ENCODE measurements at places on chromosomes 12 and 14.

GRCh38 chr14:71486279-71486678 lies 445.9 kb upstream of the RGS6 start:
- DNase-seq: no peak

GRCh38 chr14:68279777-68280233 lies 460.2 kb downstream of the RAD51B start:
- no peak for DNase-seq

- peak; percentile 88 for DNase-seq
These were observed 1.8 kb downstream of the MARCHF9 start for GRCh38 chr12:57756406-57757341.

DNA sequence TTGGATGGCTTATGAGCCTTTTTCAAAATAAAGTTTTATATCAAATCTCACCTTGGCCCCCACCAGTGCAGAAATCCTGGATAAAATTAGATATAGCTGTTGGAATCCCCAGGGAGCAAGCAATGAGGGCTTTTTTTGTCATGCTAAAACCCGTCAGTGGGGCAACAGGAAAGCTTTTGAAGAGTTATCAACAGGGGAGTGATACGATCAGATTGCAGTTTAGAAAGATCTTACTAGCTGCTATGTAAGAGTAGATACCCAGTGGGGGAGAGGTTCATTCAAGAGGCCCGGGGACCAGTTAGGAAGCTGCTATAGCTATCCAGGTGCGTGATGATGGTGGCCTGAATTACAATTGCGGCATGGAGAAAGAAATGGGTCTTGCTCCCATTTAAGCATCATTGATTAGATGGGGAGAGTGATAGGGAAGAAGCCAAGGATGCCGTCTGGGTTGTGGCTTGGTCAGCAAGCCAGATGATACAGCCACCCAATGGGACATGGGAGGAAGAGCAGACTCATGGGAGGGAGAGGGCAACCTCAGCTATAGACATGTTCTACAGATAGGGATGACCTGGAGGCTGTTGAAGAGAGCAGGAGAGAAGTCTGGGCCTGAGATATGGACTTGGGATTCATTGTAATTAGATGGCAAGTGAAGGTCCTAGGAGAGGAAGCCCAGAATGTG lies 272.4 kb downstream of the DPF3 start:
- no peak for DNase-seq

- no peak for DNase-seq
These were observed 465.5 kb upstream of the ATP2B1 start for GRCh38 chr12:90174198-90174510.

- no peak for DNase-seq
These were observed 131.8 kb downstream of the TBX5 start for GRCh38 chr12:114274131-114274530.

DNA sequence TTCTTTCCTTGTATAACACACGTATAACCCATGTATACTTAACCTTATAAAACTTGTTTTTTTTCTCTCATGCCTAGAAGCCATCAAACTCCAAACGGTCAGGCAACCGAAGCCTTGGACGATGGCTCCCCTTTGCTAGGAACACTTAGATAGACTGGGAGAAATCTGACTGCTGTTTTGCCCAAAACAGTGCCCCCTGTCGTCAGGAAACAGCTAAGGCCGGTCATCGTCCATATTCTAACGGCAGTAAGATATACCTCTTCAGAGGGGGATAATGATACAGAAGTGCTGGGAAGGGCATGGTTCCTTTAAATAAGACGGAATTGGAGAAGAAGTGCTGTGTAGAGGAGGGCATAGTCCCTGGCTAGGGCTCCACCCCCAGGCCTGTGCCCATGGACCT lies 130.5 kb downstream of the SLC41A2 start:
- no peak for DNase-seq

DNA sequence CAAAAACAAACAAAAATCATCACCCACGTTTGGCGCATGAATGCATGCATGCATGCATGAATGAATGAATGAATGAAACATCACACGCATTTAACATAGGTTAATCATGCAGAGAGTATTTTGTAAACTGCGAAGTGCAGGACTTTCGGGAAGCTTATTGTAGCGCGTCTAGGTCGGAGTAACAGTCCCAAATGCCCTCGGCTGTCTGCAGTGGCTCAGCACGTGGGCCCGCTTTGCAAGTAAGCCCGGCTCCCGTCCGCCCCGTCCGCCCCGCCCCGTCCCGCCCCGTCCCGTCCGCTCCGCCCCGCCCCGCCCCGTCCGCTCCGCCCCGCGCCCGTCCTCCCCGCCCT lies 263 bp upstream of the IFT81 start:
- no peak for DNase-seq

DNA sequence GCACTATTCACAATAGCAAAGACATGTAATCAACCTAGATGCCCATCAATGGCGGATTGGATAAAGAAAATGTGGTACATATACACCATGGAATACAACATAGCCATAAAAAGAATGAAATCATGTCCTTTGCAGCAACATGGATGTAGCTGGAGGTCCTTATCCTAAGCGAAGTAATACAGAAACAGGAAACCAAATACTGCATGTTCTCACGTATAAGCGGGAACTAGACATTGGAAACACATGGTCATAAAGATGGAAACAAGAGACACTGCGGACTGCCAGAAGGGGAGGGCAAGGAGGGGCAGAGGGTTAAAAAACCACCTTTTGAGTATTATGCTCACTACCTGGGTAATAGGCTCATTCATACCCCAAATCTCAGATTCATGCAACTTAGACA lies 234.1 kb upstream of the PLXNC1 start:
- DNase-seq: no peak

DNA sequence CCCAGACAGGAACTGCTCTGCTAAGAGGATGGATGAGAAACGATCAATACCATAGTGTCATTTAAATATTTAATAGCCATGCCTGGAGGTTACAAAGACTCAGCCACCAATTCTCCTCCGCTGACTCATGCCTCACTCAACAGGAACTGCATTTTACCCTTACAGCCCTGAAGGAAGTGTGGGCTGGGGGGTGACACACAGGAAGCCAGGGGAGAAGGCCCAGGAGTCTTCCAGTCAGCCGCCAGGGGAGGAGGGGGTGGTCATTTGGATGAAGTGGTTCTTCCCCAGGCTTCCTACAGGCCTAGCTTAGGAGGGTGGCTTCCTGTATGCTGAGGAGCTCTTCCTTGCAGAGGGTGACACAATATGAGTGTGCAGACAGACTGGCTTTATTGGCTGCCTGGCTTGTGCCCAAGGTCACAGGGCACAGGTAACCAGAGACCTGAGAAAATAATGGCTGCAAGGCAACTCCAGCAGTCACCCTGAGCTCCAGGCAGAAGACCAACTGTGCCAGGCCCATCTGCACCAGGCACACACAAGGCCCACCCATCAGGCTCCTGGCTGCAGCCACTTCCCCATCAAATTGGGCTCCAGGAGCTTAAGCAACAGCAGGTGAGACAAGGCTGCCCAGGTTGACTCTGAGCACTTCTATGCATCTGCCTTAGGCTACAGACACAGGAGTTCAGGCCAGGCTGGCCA lies 30.6 kb upstream of the RPLP0 start:
- peak; percentile 78 for DNase-seq

GRCh38 chr12:67358781-67359338 lies 89.7 kb downstream of the CAND1 start:
- peak; percentile 51 for DNase-seq

DNA sequence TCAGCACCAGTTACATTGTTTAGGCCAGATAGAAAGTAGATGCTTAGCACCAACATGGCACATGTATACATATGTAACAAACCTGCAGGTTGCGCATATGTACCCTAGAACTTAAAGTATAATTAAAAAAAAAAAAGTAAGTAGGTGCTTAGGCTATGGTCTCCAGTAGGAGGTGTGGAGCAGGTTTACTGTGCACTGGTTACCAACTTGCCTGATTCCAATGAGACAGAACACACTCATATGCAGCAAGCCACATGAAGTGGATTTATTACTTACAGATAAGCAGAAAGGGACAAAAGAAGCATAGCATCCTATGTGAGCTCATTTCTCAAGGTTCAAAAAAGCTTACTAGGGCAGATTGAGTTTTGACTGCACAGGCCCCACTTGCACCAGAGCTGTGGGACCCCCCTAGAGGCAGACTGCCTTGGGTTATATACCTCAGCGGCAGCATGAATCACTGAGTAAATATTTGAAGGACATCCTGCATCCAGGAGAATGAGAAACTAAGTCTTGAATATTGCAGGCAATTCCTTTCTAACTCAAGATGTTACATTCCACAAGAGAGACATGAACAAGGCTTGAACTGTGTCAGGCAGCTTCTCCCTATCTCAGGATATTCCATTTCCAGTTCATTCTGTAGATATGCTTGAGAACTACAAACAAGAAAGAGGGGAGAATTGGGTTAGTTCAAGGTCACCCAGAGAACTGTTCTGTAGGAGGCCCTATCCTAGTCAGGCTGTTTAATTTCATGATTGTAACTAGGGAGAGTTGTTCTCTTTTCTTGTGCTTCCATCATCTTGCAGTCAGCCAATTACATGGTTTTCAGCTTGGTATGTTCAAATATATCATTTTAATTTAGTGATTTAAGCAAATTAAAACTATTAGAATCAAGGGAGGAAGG lies 30.1 kb downstream of the LRFN5 start:
- DNase-seq: no peak

DNA sequence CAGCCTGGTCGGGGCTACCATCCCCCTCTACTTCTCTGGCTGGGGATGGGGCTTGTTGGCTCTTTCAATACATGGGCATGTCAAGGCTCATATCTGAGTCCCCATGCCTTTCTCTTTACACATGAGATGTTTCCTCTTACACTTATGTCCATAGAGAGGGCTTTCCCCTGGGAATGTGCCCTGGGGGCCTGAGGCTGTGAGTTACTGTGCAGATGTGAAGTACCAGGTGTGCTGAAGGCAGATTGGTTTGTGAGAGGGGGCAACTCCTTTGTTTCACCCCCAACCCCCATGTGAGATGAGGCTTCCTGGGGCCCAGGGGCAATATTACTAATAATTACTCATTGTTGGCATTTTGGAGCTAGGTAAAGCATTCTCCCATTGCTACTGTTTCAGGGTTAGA lies 32.8 kb downstream of the NRXN3 start:
- DNase-seq: peak; percentile 23

DNA sequence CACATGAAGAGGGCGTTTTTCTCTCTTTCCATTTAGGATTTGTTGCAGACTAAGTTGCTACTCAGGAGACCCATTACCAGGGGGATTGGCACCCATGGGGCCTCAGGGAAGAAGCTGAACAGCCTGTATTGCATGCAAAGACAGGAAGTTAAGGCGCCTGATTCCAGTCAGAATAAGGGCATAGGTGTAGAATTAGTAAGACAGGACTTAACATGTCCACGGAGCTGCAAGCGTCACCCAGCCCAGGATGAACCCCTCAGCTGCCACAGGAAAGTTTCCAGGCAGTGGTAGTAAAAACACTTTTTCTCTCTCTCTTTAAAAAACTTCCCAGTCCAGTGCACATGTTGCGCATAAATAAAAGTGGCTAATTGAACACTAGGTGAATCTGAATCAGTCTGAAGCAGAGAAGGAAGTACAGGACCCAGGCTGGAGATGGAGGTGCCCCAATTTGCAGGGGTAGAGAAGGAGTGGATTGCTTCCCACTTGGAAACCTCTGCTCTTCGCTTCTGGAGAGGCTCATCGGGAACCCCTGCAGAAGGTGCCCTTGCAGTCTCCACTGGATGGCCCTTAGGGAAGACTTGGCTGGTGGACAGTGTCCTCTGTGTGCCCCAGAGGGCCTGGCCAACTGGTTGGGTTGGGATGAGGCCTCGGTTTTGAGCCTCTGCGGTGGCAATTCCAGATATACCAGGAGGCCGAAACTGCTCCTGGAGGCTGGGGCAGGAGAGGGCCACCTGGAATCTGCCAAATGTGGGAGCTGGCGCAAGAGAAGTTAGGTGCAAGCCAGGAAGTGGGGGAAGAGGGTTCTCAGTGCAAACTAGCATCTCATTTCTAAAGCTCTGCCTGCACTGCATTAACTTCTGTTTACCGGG lies 10.7 kb upstream of the TBX3 start:
- no peak for DNase-seq

GRCh38 chr12:95102916-95103671 lies 29.7 kb upstream of the NR2C1 start:
- no peak for DNase-seq

DNA sequence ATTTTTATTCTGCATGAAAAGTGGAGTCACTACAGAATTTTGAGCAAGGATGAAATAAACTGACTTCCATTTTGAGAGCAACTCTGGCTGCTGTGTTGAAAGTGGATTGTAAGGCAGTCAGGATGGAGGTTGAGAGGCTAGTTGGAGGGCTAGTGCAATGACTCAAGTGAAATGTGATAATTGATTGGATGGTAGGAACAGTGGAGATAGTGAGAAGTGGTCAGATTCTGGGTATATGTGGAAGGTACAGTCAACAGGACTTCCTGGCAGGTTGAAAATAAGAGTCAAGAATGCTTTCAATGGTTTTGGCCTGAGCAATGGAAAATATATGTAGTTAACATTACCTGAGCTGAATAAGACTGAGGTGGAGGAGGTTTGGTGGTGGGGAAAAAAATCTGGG lies 29.0 kb upstream of the CMAS start:
- DNase-seq: no peak

GRCh38 chr14:61256826-61257468 lies 24.2 kb downstream of the TMEM30B start:
- DNase-seq: no peak

GRCh38 chr14:32350020-32350419 lies 20.9 kb downstream of the AKAP6 start:
- no peak for DNase-seq

- peak; percentile 79 for DNase-seq
These were observed 62.5 kb downstream of the ETNK1 start for GRCh38 chr12:22687361-22688076.

GRCh38 chr12:75592086-75592485 lies 80.7 kb upstream of the KRR1 start:
- no peak for DNase-seq

DNA sequence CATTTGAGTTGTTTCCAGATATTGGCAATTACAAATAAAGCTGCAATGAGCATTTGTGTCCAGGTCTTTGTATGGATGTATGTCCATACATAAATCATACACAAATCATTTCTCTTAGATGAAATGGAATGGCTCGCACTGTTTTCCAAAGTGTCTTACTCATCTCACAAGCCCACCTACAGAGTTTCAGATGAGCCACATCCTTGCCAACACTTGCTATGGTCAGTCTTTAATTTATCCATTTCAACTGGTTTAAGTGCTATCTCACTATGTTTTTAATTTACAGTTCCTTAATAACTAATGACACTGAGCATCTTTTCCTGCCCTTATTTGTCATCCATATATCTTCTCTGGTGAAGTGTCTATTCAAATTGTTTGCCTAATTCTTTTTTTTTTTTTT lies 132.9 kb upstream of the DIO3 start:
- DNase-seq: no peak

Measured in hematopoietic multipotent progenitor cell treated with erythropoietin and hydrocortisone succinate and interleukin-3 and kit ligand, for 4 days (in vitro differentiated cells).